NCI-H524 (cell line): ENCODE measurements at places on chromosomes 12 and 14.

DNA sequence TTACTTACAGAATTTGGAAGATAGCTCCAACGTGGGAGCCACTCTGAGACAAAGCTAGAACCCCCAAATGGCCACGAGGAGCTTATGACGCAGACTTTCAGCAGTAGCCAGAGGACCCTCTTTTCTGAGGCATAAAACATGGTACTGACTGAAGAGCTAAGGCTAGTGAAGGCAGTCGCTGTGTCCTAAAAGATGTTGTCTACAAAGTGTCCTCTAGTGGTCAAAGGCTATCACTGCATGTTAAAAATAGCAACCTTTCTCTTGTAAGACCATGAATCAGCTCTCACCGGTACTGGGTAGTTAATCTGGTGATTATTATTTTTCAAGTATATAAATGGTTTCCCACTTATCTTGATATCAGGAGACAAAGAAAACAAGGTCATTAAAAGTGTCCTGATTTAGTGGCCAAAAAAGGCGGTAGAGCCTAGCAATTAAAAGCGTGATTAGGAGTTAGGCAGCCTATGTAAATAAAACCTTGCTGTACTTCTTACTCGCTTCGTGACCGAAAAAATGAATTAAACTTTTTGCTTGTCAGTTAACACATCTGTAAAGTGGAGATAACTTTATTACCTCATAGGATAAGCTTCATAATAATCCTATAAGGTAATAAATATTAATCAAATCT is 47.0 kb upstream of the LGR5 start:
- peak; percentile 79 for DNase-seq

DNA sequence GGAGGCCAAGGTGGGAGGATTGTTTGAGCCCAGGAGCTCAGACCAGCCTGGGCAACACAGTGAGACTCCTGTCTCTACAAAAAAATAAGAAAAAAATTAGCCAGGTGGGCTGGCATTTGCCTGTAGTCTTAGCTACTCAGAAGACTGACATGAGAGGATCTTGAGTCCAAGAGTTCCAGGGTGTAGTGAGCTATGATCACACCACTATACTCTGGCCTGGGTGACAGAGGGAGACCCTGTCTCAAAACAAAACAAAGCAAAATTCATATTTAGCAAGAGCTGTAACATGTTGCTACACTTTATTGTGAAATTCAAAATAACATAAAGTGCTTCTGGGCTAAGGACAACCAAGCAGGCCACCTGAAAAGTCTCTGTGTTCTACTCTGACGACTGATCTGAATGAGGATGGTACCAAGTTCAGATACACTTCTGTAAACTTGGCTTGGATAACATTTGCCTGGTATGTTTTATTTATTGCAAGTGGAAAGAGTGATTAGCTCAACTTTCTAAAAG is 11.6 kb upstream of the STRN3 start:
- no peak for DNase-seq

DNA sequence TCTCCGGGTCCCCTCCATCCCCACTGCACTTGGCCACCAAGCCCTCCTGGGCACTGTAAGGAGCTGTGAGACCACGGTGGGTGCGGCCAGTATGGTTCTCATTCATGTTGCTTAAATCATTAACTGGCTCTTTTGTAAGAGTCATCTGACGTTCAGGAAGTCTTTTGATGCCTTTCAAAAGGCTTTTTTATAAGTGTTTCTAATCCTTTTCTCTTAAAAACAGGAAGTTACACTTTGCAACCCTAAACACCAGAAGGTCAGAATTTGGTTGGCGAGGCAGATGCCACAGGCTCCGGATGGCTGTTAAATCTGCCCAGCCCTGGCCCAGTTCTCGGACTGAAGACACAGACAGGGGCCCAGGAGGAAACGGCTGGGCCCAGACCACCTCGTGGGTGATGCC is 26.1 kb upstream of the DIO3 start:
- DNase-seq = no peak

DNA sequence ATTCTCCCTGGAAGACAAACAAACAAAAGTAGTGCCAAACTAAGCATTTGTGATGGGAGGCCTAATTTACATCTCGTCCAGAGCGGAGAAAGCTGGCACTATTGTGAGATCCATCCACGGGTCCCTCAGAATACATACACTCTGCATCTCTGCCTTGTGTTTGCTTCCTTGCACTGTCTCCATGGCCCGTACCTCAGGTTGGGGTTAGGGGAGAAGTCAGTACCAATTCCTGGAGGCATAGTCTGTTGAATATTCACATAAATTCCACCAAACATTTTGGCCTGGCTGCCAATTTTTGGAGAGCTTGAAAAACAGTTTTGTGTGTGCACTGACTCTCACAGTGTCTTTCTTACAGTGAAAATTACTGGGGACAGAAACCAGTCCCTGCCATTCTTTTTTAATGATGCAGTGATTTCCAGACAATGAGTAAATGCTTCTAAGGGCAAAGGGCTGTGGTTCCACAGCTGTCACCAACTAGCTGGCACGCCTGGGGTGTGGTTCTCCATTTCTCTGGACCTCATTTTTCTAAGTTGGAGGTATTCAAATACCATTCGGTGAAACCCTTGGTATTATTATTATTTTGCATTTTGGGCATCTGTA is 119.7 kb upstream of the HIF1A start:
- DNase-seq = no peak

DNA sequence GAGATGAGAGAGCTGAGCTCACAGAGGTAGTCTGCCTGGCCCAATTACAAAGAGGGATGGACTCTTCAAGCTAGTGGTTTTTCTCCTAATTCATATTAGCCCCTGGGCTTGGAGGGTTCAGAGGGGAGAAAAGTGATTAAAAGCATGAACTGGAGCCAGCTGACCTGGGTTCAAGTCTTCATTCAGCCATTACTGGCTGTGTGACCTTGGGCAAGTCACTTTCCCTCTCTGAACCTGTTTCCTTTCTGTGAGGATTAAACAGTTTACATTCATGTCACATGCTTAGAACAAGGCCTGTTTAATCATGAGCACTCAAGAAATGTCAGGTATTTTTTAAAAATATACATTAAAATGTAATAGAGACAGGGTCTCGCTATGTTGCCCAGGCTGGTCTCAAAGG is 7.2 kb upstream of the POP5 start:
- no peak for DNase-seq

GRCh38 chr12:57621497-57622292 is 10.5 kb downstream of the ARHGEF25 start:
- peak; percentile 4 for DNase-seq

- no peak for DNase-seq
Observed at GRCh38 chr14:22836301-22837113, at the start of gene MMP14. TSS of gene MMP14 (plus strand) at chr14:22836585. CDS start at chr14:22836818, 233 bp downstream.

DNA sequence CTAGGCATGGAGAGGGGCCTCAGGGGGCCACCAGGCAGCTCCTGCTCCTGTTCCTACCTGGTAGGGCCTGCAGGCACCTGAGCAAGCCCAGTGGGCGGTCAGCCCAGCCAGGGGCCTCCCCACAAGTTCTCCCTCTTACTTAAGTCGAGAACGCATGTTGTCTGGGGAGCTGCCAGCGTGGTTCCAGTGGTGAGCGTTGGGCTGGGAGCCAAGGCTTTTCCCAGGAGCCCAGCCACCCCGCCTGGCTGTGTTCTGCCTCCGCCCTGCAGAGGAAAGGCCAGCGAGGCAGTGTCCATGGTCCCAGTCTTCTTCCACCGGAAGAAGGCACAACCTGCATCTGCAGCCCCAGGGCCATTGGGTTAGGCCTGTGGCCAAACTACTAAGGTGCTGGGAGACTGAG is 1.4 kb downstream of the C14orf180 start:
- DNase-seq = no peak

GRCh38 chr12:124730455-124730932 is 133.2 kb downstream of the SCARB1 start:
- DNase-seq = no peak

DNA sequence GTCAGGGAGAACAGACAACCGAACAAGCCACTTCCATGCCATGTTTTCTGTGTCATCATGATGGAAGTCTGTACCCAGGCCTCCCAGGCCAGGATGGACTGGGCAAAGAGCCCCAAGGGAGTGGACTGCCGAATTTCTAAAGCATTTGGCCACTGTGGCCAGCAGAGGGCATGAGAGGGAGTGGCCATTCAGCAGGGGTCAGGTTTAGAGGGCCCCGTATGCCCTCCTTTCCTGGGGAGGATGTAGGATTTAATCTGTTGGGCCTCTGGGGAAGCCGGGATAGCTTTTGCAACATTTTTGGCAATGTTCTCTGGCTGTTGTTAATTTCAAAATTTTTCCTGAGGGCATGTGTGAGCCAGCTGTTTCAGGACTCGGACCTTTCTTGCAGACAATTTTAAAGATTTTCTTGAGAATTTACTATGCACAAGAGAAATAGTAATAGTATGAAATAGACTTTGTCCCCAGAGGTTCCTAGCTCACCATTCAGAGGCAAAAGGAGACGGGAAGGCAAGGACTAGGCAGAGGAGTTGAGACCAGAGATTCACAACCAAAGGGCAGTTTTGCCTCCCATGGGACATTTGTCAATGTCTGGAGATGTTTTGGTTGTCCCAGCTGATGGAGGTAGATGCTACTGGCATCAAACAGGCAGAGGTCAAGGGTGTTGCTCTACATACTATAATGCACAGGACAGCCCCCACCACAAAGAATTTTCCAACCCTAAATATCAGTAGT is 18.0 kb downstream of the ACACB start:
- DNase-seq = peak; percentile 22

DNA sequence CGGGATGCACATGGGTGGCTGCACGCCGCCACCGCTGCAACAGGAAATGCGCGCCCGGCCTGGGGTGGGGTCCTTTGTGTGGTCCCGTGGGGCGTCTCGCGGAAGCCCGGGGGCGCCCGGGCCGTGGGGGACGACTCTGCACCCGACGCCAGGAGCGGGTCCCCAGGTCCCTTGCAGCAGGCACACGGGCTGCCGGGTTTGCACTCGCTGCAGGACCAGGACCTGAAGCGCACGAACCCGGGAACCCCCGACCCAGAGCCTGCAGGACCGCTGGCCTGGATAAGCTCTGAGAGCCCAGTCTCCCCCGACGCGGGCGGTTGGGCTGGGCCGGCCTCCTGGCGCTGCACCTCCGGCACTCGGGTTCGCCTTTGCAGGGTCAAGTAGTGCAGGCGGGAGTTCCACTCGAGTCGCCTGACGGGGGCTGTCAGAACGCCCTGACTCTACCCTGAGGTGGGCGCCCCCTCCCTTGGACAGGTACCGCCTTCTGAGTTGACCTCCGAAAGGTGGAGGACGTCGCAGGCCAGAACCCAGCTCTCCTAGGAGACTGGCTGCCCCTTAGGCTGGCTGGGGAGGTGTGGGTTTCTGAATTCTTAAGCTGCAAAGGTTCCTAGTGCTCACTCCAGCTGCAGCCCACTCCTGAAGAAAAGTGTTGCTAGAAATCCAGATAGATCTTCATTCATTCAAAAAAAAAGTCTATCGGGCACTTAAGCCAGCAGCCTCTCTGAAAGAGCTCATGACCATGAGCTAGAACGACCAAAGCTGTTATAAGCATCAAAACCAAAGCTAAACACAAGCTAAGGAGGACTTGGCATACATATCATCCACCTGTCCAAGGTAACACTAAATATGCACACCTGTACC is 68.0 kb downstream of the RNF34 start:
- DNase-seq = no peak

- DNase-seq = no peak
Observed at GRCh38 chr12:105106621-105107020, 910 bp upstream of the WASHC4 start.

DNA sequence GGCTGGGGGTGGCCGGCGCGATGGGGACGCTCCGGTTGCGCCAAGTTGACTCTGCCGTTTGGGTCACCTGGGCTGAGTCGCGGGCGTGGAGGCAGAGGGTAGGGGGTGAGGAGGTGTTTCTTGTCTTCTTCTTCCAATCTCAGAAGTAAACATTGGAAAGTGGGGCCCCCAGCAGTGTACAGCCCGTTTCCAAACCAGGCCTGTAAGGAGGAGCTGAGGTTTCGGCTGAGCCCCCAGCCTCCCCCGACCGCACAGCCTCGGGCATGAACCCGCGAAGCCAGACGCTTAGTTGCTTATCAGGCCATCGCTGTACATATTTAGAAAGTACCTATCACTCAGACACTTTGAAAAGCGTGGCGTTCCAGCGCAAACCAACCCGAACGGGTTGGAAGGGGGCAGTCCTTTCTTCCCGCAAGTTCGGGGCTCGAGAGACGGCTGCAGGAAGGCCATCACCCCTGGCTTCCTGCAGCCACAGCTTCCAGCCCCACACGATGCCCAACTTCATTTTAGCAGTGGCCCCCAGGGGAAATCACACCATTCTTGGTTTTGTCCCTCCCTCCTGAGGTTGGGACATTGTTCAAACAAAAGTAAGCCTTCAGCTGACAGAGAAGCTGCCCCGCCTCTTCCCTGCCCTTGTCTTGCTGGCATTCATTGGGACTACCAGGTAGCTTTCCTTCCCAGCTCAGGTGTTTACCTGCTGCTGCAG is 164.1 kb downstream of the ZFP36L1 start:
- DNase-seq = no peak

- peak; percentile 33 for DNase-seq
Observed at GRCh38 chr14:94679106-94679810, 67.1 kb downstream of the SERPINA3 start.

DNA sequence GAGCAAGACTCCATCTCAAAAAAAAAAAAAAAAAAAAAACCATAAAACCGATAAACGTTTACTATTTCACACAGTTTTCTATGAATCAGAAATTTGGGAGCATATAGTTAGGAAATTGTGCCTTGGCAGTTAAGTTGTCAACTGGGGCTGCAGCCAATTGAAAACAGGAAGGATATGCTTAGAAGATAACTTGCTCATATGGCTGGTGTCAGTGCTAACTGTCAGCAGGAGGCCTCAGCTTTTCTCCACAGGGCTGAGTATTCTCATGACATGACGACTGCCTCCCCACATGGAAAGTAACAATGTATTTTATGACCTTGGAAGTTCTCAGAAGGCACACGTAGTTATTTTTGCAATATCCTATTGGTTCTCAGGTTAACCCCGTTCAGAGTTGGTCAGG is 29.6 kb upstream of the OR5AU1 start:
- no peak for DNase-seq

DNA sequence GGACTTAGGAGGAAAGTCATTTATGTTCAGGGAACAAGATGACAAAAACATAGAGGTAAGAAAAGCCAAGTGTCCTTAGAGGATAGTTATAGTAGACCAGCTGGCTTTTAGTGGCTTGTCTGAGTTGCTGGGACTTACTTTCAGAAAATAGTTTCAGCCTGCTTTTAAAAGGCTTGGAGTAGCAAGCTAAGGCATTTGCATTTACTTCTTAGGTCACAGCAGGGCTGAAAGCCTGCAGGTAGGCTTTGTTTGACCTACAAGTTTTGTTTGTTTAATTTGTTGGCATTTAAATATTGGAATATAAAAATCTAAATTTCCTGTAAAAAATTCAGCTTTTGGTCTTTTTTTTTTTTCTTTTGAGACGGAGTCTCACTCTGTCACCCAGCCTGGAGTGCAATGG is 5.1 kb downstream of the ACSS3 start:
- DNase-seq = no peak

- no peak for DNase-seq
Observed at GRCh38 chr12:130602251-130602650, 113.8 kb downstream of the RIMBP2 start.

DNA sequence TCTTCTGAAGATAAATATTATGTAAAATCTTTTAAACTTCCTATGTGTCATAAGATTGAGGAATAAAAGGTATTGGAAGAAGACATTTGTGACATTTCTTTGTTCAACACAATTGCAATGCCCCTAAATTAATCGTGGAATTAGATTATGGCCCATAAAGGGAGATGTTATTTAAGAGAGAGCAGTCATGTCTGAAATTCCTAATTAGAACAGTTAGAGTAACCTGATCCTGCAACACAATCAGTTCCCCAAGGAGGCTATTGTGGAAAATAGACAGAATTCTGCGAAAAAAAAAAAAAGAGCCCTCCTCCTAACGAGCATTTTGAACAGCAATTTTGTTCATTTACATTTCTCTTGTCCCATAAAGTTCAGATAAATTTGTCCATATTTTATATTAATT is 339.5 kb downstream of the PAWR start:
- DNase-seq = peak; percentile 13
